ENCODE measurements at places on chromosomes 1 and 21.

DNA sequence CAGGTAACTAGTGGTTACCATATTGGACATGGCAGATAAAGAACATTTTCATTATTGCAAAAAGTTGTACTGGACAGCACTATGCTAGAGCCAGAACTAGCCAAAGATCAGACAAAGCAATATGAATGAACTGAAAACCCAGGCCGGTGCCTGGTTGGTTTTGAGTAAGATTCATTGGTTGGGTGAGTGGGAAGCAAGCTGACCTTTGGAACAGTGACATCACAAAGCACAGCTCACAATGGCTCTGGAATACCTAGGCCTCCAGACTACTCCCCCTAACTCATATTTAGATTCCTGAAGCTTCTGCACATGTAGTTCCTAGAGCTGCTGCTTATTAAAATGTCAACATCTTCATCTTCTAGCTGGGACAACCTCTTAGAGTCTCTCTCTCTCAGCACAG, at the start of gene TMCO2:
TMCO2 (plus strand) TSS at position 283 of the 400 bp plus-strand sequence; CDS start at position 340, 57 bp downstream.
- no peak for DNase-seq

DNA sequence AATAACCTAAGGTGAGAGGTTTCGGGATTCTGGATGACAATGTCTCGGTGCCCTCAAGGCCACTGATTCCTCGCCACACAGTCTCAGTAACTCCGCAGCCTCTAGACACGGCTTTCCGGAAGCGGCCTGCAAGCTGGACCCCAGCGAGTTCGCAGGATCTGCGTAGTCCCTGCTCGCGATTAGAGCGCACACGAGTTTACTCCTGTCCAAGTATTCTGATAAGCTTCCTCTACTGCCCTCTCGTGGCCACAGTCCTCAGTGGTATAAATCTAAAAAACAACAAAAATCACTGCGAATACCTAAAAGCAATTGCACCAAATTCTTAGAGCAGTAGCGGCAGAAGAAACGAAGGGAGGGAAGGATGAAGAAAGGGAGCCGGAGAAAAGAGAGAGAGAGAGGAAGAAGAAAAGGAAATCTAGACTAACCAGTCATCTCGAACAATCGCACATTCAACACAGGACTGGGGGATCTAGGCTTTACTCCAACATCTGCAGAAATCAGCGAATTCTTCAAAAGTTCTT, 1.1 kb upstream of the PLXNA2 start:
- peak; percentile 73 for DNase-seq

- DNase-seq = no peak
Observed at GRCh38 chr1:169601096-169601881, 15.0 kb upstream of the F5 start.

DNA sequence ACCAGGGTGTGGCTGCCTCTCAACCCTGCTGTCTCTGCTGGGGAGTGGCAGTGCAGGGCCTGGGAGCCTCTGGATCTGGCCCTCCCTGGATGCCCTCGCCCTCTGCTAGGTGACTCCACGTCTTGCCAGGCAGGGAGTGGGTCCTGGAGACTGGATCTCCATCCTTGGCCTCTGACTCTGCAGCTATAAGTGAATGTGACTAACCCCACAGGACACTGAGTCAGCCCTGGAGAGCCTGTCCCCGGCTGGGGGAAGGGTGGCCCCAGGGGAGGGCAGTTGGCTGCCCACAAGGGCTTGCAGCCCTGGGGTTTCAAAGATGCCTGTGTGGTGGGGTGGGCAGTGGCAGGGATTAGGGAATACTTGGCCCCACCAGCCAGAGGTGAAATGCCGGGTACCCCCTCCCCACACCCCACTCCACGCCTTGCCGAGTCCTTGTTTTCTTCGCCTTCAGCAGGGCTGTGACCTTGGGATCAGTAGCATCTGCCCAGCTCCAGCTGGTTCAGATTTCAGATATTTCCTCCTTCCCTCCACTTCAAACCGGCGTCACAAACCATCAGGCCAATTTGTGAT, 1.9 kb upstream of the MYBPH start:
- DNase-seq = peak; percentile 16

DNA sequence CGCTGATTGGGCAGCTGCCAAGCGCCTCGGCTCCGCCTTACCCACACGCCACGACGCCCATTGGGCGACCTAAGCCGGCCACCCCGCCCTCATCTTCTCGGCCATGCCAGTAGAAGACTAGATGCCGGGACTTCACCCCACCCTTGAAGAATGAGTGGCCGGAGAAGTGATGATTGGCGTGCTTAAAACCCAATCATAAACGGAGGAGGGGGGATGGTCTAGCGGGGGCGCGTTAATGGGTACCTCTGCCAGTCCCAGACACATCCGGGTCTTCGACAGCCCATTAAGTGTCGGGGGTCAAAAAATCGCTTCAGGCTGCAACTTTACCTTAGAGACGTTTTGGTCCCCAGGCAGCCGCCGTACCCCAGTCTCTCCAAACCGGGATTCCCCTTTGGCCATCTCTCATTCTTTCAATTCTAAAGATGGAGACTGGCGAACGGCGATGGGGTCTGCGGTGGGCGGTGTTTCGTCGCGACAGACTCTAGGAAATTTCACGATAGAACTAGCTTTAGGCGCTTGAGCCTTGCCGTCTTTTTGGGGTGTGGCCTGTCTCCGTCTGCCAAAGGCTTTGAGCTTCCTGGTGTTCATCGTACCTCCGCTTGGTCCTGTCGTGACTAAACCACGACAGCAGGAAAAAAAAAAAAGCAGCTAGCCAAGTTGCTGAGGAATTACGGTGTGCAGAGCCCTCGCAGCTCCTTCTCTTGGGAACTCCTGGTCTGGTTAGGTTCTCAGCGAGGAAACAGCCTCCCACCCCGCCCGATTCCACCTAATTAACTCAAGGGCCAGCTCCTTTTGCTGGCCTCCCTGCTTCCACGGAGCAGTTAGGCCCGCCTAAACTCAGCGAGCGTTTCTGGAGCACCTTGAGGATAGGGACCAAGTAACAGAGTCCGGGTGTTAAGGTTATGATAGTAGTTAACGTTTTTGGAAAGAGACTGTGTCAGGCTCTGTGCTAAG, at the start of gene GATAD2B:
GATAD2B (minus strand) TSS at position 1 of the 954 bp plus-strand sequence. CDS start 94,625 bp downstream, outside the sequence.
- DNase-seq = peak; percentile 100

DNA sequence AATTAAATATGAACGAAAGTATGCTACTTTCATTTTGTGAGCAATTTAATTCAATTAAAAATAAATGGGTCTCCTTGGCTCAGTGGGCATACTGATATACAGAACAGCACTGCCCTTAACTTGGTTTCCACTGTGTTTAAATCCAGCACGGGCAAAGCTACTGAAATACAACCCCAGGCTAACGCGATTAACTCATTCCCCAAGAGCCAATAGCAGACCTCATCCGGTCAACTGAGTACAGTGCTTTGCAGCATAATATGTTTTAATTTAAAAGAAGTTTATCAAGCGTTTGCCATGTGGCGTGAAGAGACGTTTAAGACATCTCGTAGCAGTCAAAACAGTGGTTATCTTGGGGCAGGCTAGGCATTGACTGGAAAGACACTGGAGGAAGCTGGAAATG, 118.6 kb downstream of the PROX1 start:
- no peak for DNase-seq

DNA sequence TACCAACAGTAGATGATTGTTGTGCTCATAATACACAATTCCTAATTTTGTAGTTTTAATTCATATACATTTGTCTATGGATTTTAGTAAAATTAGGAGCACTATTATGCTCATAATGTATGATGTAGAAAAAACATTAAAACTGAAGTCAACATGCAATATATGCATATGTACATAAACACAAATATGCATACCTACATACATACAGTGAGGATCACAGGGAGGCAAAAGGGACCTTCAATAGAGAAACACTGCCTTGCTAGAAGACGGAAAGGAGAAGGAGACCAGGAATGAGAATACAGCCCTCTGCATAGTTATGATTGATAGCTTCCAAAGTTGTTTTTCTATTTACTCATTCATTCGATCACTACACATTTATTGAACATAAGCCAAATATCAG, 606.5 kb downstream of the LMO4 start:
- DNase-seq = no peak

DNA sequence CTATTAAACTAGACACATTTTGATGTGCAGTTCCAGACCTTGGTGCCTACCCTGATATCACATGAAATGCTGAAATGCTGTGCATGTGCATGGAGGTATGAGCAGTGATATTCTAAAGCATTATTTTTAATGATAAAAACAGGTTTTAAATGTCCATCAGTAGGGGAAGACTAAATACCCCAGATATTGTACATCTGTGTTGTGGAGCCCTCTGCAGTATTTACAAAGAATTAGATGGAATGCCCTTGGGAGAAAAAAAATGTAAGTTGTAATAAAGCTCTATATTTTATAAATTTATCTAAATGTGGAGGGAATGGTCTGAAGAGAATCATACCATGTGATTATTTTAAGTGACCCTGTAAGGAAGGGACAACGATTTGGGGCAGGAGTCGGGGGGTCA, 39.1 kb upstream of the IGSF5 start:
- DNase-seq = no peak

- DNase-seq = no peak
Observed at GRCh38 chr1:37073854-37074379, 39.6 kb upstream of the GRIK3 start.

DNA sequence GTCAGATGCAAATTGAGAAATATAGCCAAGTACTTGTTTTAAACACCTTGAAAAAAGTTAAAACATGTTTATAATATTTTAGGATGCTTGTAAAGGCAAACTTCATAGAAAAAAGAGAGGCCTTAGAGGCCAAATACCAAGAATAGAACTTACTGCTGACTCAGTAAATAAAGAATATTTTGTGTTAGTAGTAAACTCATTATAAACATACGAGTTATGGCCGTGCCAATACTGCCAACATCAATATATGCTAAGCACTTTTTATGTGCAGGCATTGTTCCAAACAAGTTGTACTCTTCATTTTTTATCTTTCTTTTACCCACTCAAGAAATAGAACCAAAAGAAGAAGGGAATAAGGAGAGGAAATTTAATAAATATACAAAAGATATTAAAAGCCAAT, 705.9 kb upstream of the NCAM2 start:
- no peak for DNase-seq

- no peak for DNase-seq
Observed at GRCh38 chr1:159211331-159212136, 6.9 kb downstream of the ACKR1 start.

- peak; percentile 59 for DNase-seq
Observed at GRCh38 chr1:21764615-21765423, 18.1 kb downstream of the USP48 start.

- DNase-seq = no peak
Observed at GRCh38 chr1:109912873-109913272, 2.2 kb downstream of the CSF1 start.

- DNase-seq = peak; percentile 89
Observed at GRCh38 chr1:1629430-1630190, 2.4 kb upstream of the MMP23B start.

DNA sequence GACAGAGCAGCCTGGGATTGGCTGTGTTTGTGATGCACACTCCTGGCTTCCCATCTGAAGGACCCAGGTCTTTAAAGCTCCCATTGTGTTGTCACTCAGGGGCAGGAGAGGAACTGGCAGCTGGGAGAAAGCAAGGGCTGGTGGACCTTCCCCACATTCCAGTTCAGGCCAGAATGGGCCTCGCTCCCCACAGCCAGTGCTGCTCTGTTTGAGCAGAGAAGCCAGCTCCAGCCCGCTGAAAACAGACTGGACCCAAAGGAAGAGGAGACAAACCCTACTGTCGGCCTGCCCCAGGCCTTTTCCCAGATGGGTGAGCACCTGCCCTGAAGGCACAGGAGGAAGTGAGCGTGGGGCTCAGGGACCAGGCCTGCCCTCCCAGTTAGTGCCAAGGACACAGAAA, 499.4 kb downstream of the NPHP4 start:
- DNase-seq = peak; percentile 12

GRCh38 chr1:244820131-244820530, 15.3 kb upstream of the COX20 start:
- DNase-seq = no peak

GRCh38 chr21:37073417-37074196, 553 bp downstream of the TTC3 start:
- peak; percentile 86 for DNase-seq

- DNase-seq = no peak
Observed at GRCh38 chr1:8109216-8109615, 83.1 kb upstream of the ERRFI1 start.

- no peak for DNase-seq
Observed at GRCh38 chr1:13756557-13757315, 56.7 kb downstream of the PRDM2 start.

DNA sequence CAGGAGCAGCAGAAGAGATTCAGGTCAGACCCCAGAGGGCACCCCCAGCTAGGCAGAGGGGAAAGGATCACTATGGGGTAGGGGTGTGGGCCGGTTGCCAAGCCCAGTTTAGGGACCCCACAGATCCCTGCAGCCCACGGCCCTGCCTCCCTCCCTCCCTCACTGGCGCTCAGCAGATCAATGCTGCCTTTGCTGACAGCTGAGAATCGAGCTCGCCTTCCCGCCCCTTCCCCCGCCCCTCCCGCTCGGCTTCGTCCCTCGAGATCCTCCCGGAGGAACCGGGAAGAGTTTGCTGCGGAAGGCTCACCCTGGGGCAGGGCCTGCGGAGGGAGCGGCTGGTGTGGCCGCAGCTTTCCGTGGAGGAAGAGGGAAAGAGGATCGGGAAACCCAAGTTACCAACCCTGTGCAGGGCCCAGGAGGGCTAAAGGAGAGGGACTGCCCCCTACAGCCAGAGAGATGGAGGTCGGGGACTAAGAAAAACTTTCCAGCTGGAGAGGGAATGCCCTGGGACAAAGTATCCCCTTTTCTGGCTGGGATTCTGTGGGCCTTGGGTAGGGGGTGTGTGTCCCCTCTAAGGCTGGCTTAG, 1.1 kb upstream of the KCNQ4 start:
- DNase-seq = no peak

DNA sequence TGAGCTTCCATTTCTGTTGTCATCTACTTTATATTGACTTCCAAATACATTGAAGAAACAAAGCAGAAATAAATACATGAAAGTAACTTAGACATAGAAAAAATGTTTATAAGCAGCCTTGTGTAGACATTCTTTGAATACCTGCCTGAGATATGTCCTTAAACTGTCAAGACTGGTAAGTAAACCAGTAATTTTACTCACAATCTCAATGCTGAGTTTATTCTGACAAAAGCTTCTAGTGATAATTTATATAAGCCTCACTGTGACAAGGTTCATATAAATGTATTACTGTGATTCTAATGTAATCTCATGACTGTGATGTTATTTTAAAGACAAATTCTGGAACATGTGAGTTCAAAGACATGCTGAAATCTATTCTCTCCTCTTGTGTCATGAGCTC, 516.7 kb upstream of the B3GALT2 start:
- no peak for DNase-seq

- DNase-seq = no peak
Observed at GRCh38 chr1:166908942-166909341, 32.9 kb upstream of the TADA1 start.

DNA sequence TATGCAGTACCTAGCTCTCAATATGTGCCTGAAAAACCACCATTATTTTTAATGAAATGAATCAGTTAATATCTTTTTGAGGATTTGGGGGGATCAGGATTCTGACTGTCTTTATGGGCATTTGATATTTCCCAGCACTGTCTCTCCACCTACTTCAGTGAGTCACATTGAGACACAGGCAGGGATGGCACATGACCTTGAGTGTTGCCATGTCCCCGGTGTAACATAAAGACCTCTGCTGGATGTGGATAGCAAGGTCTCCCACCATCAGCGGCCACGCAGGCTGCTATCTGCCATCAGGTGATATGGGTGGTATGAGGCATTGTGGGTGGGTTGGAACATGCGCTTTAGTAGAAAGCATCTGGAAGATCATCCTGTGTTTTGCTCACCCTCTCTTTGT, 103.2 kb downstream of the RGL1 start:
- DNase-seq = no peak

Measured in CD4-positive, alpha-beta T cell treated with Interleukin-15 for 1 hour (primary cell).